ENCODE measurements at places on chromosomes 16 and 17. TPM values are rescaled to one million over a fixed set of nuclear protein-coding genes. Genes with fewer than 3 reads are reported as not detected.

Gene USH1G
- not detected for total RNA-seq

Gene PPM1E
- total RNA-seq, result not detected

Gene CACNG5
- not detected for total RNA-seq

Gene ADAD2
- not detected for total RNA-seq

Gene HSPB9
- total RNA-seq, result not detected

Gene TP53TG3
- not detected for total RNA-seq

Gene KRT24
- not detected for total RNA-seq

Gene CD300A
- total RNA-seq, result not detected

Gene ANKS3
- total RNA-seq, result 29.7 TPM

Gene SMIM36
- 0.29 TPM for total RNA-seq

Gene KCNH6
- not detected for total RNA-seq

Gene PRAC1
- not detected for total RNA-seq

Gene GABARAPL2
- 34.3 TPM for total RNA-seq

Gene TMEM235
- not detected for total RNA-seq

Gene CPHXL2
- total RNA-seq, result not detected

Gene FZD2
- 0.47 TPM for total RNA-seq

Gene C17orf100
- total RNA-seq, result 0.31 TPM

Gene YBX2
- total RNA-seq, result 16.3 TPM

Gene ATF7IP2
- total RNA-seq, result 0.41 TPM

Gene NACA2
- total RNA-seq, result not detected

Gene NAGS
- total RNA-seq, result 4.2 TPM

Gene GAST
- total RNA-seq, result not detected

Gene MARCHF10
- total RNA-seq, result not detected

Gene KLHL10
- not detected for total RNA-seq

All from HT-29 (cell line).